ENCODE measurements at places on chromosomes 6 and 20.

- no peak for DNase-seq
Observed at GRCh38 chr6:88428068-88428467, 261.9 kb upstream of the CNR1 start.

GRCh38 chr6:36728289-36729160 lies 30.9 kb downstream of the RAB44 start:
- DNase-seq = no peak

GRCh38 chr6:69069881-69070280 lies 434.8 kb downstream of the ADGRB3 start:
- no peak for DNase-seq

DNA sequence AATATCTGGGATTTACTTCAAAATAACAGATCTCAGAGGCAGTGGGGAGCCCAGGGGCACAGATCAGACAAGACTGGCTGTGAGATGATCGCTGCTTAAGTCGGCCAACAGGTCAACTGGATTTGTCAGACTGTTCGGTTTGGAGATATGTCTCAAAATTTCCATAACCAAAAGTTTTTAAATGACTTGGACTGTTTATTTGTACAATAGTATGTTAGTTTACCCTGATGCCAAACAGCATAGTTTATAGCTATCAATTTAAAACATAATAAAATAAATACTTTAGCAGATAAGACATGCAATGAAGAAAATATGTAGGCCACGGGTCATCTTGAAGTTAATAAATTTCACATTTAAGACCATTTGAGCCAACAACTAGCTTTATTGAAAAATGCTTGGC lies 126.7 kb downstream of the IRF4 start:
- DNase-seq = no peak

- DNase-seq = no peak
Observed at GRCh38 chr6:25054469-25054868, 118.7 kb upstream of the RIPOR2 start.

GRCh38 chr20:40008177-40008576 lies 680.9 kb downstream of the MAFB start:
- no peak for DNase-seq

GRCh38 chr6:35687658-35688604 lies 784 bp downstream of the FKBP5 start:
- no peak for DNase-seq
